Smooth muscle cell of the coronary artery (primary cell): ENCODE measurements at places on chromosomes 2 and 18. TPM values are rescaled to one million over a fixed set of nuclear protein-coding genes. Genes with fewer than 3 reads are reported as not detected.

The UGT1A8 gene
- total RNA-seq = under 0.01 and 0.08 TPM in 2 replicates

The FTCDNL1 gene
- 0.30 and 1.4 TPM in 2 replicates for total RNA-seq

The PRKRA gene
- total RNA-seq = 33.7 and 63.2 TPM in 2 replicates

The THSD7B gene
- under 0.01 TPM in 1 of 2 replicates, not detected in the other for total RNA-seq

The RUFY4 gene
- 0.08 TPM in 1 of 2 replicates, not detected in the other for total RNA-seq
